ENCODE measurements at places on chromosomes 7 and 10. TPM values are rescaled to one million over a fixed set of nuclear protein-coding genes. Genes with fewer than 3 reads are reported as not detected.

Gene KLLN
- 0.37 TPM for total RNA-seq

Gene SPDYE9
- not detected for total RNA-seq

Gene IDI2
- total RNA-seq = not detected

Gene MSS51
- total RNA-seq = 0.85 TPM

Gene SLC13A1
- not detected for total RNA-seq

Gene EBLN1
- not detected for total RNA-seq

Gene SFTPA1
- not detected for total RNA-seq

Gene DMTF1
- 56.5 TPM for total RNA-seq

Gene ODAD2
- 1.2 TPM for total RNA-seq

Gene ADRB1
- total RNA-seq = not detected

Gene WDR86
- 3.1 TPM for total RNA-seq

Gene PTF1A
- total RNA-seq = not detected

Gene TMEM130
- 0.14 TPM for total RNA-seq

Gene FANK1
- 10.0 TPM for total RNA-seq

Gene TECPR1
- 22.6 TPM for total RNA-seq

Gene MET
- 12.9 TPM for total RNA-seq

Gene NPSR1
- not detected for total RNA-seq

Gene TAS2R5
- total RNA-seq = 0.57 TPM

Gene UPK3BL2
- 1.7 TPM for total RNA-seq

Gene MYPN
- total RNA-seq = 0.14 TPM

Gene CDK14
- total RNA-seq = 33.9 TPM

Gene MORN4
- 8.8 TPM for total RNA-seq

Gene STAM
- total RNA-seq = 16.4 TPM

Gene EPO
- total RNA-seq = not detected

Gene MEOX2
- 0.37 TPM for total RNA-seq

Gene EEPD1
- 6.8 TPM for total RNA-seq

Measured in smooth muscle cell of bladder (primary cell).